ENCODE measurements at places on chromosomes 2 and 18.

DNA sequence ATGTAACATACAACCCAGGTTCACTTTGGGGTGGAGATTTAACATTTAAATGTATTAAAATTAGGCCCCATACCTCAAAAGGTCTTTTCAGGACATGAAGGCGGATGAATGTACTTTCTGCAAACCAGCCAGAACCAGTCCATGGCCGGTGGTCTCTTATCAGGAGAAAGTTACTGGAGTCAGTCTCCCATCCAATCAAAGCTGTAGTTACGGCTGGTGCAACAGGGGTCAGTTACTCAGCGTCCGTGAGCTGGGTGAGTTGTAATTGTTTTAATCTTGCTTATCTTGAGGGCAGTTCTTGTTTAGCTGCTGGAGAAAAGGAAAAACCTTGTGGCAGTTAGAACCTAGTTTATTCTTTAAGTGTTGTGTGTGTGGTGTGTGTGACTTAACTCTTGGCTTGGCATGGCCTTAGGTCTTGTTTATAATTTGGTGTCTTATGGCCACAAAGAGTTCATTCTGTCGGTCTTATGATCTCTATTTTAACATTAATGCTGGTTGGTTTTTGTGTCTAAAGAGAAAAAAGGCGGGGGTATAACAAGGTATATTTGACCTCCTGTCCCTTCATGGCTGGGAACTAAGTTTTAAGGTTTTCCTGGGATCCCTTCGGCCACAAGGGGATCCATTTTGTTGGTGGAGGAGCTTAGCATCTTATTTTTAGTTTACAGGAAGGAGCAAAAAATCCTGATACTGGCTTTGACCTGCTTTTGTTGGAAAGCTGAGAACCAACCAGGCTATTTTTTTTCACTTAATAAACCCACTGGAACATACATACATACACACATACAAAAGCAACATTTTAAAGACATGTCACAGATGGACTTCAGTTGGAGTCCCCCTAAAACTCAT, 143.5 kb upstream of the NCK2 start:
- peak; percentile 21 for DNase-seq

DNA sequence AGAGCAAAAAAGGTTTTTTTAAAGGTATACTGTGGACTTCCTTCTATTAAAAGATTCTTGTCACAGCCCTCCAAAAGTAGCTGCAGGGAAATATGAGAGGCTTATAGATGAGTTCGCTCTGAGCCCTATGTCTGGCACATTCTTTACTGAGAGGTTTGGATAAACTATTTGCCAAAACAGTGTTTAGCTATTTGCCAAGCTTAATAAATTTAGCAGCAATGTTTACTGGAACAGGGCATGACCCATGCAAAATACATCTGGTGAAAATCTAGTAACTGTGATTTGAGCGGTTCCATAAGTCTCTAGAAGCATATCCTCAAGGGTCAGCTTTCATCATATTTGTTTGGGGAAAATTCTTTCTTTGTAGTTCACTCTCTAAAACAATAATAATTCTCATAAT, 1696.7 kb upstream of the PIK3C3 start:
- DNase-seq = no peak

DNA sequence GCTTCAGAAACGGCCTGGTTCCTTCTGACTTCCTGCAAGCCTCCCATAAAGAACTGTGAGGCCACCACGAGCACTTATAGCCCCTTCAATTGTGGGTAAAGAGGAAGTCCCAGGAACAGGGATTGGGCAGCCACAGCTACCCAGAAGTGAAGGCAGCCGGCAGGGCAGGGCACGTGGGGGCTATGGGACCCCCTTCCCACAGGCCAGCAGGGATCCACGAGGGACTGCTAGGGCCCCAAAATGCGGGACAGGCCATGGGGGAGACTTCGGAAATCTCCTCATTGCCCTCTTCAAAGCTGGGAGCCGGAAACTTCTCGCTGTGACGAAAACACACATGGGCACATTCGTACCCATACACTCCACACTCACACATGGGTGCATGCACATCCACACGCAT, 196.1 kb upstream of the SALL3 start:
- DNase-seq = no peak

GRCh38 chr2:64951306-64951953, 37.8 kb upstream of the SLC1A4 start:
- DNase-seq = no peak

GRCh38 chr18:6537475-6537874, 122.8 kb upstream of the L3MBTL4 start:
- no peak for DNase-seq

GRCh38 chr2:171325886-171326585, 107.8 kb downstream of the METTL8 start:
- DNase-seq = no peak

DNA sequence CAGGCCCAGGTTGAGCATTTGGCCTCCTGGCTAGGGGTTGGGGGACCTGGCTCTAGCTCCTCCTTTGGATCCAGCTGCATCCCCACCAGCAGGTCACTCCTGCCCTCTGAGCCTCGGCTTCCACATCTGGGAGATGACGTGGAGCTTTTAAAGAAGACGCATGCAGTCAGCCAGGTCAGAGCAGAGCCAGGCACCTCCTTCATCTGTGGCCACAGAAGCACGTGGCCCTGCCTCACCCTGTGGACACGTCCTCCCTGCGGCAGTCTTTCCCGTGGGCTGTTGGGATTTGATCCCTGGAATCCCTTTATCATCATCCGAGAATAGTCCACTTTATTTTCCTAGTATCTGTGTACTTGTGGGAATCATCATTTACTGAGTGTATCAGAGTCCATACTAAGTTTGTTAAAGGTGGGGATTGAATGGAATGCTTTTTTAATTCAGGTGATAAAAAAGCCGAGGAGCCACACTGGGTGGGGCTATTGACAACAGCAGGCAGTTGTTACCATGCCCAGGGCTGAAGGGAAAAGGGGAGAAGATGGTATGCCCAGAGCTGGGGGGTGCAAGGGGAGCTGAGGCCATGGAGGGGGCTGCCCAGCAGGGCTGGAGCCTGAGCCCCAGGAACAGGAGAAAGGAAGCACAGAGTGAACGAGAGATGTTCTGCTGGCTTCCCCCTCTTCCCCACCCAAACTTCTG, 170.1 kb downstream of the LAMA1 start:
- no peak for DNase-seq

DNA sequence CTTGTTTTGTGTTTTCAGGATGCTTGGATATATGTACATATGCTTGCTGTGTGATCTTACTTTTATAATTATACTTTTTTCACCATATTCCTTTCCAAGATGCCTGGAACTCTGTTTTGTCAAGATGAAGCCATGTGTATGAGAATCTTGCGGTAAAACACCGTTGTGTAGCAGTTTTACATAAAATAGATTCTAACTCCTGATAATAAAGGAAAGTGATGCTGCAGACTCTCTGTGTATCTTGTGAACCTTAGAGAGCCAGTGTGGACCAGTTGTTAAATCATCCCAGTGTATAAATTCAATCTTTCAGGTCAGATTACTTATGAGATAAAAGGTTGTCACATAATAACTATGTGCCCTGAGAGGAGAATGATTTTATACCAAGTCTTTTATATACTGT, 12.5 kb upstream of the ITGA4 start:
- no peak for DNase-seq

DNA sequence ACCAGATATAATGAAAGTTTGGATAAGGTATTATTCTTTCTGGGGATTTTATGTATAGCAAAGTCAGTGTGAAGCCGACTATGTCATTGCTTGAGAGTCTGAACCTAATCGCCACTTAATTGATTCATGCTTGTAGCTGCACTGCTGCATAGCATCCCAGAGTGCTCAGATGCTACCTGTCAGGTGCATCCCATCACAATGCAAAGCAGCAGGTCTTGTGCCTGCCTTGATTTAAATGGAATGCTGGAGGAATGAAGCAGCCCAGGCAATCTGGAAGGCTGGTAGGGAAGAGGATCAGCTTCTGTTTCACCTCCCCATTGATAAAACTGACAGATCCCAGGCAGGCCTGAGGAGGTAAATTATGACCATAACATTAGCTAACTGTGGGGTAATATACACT, 40.4 kb upstream of the ATIC start:
- DNase-seq = no peak

DNA sequence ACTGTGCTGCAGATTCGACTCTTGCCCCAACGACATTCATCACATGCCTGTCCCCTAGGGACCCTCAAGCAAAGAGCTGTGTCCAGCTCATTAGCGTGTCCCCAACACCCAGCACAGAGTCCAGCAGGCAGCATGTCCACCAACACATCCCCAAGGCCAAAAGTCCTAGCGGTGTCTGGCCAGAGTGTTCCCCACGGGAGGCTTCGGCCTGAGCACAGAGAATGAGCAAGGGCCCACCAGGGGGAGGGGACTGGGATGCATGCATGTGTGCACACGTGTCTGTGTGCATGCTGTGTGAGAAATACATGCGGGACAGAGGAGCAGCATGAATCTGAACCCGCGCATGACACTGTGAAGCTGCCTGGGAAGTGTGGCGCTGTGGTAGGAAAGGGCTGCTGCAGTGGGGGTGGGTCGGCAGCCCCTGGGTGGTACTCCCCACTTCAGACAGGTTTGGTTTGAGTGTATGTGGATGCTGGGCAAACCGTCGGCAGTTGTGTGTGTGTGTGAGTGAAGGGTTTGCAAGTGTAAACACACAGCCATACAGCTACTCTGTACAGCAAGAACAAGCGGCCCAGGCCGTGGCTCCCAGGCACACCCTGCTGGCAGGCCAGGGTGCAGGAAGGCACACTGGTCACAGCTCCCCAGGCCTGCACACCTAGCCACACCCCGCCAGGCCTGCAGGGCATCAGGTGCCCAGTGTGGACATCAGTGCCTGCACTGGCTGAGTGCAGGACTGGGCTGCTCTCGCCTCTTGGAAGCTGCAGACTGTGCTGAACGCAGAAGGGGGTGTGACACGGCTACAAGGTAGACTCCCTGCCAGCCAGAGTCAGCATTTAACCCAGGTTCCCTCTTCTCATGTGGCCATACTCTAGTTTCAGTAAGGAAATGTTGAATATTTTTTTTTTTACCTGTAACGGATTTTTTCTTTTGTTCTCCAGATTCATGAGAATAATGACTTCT, 19.5 kb upstream of the HES6 start:
- DNase-seq = no peak

DNA sequence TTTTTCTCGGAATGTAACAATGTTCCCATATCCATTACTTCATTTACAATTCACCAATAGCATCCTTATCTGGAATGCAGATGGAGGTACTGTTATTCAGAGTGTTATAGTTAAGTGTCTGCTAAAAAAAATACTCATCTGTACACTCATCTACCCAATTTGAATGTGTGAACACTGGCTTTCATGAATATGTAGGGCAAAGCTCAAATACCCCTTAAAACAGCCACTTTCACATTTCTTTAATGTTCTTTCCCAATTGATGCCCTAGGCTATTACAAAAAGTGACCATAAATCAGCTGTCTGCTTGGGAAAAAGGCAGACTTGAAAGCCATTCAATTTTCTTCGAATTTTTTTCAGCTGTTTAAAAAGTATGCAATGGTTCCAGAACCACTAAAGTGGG, 796.3 kb upstream of the FSHR start:
- DNase-seq = no peak

- DNase-seq = peak; percentile 30
These were observed 1368.0 kb upstream of the LRRTM1 start for GRCh38 chr2:81672516-81672915.

GRCh38 chr18:7953095-7953958, 386.2 kb downstream of the PTPRM start:
- DNase-seq = no peak

DNA sequence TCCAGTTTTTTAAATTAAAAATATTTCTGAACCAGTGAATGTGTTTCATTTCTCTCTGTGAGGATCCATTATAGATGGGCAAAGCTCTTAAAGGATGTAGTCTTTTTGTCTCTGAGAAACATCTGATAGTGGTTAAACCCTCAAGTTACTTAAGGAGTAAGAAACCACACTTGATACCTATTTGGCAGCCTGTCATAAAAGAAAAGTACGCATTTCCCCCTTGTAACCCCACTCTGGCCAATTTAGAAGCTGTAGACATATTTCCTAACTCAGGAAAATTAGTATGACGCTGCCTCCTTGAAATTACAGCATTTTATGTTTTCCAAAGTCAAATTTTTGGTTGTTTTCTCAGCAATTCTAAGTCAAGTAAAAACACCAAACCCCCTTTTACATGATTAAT, 2.0 kb downstream of the STAT4 start:
- peak; percentile 54 for DNase-seq

- DNase-seq = no peak
These were observed 84.0 kb upstream of the MYCN start for GRCh38 chr2:15856318-15856717.

DNA sequence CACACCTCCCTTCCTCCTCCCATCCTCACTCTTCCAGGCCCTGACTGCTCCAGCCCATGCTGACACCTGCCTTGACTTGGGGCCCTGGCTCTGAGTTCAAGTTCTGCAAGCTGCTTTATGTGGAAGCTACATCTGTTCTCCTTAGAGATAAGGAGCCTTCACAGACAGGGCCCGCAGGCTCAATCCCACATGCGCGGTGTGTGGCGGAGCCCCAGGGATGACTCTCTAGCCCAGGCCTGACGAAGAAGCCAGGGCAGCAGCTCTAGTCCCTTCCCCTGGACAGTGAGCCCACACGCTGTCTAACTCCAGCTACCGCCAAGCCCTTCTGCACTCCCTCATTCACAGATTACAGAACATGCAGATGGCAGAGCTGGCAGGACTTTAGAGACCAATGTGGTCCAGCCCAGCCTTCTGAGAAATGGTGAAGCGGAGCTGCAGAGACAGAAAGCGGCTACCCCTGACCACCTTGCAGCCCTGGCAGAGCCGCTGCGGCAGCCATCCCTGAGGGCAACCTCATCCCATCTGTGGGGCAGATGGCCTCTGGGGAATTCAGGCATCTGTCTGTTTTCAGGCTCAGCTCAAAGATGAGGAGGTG, 304.3 kb downstream of the CELF4 start:
- DNase-seq = no peak

GRCh38 chr2:60507211-60507965, 46.1 kb downstream of the BCL11A start:
- DNase-seq = no peak

Data from hematopoietic multipotent progenitor cell treated with erythropoietin and hydrocortisone succinate and interleukin-3 and kit ligand, for 6 days (in vitro differentiated cells).